Stromal cell of bone marrow (primary cell): ENCODE measurements at places on chromosomes 2 and 18.

- DNase-seq = no peak
These were observed 113.3 kb downstream of the MGAT5 start for GRCh38 chr2:134367213-134367612.

GRCh38 chr2:239935789-239936758 lies 89.1 kb downstream of the NDUFA10 start:
- no peak for DNase-seq

GRCh38 chr2:98385050-98385699 lies 38.9 kb downstream of the CNGA3 start:
- DNase-seq = peak; percentile 48

DNA sequence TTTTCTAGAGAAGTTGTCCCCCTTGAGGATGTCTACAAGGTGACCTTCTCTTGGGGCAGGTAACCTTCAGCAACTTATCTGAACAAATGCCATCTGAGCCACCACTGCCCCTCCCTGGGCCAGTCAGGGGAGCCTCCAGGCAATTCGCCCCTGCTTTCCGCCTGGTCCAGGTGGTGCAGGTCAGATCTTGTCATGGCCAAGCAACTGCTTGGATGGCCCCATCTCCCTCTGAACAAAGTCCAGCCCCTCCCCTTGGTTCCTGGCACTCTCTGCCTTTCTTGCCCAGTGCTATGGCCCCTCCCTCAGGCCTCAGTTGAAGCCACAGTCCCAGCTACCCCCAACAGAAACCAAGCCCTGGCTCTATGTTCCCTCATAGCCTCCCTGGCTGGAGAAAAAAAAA lies 138.7 kb downstream of the ALPK2 start:
- no peak for DNase-seq

DNA sequence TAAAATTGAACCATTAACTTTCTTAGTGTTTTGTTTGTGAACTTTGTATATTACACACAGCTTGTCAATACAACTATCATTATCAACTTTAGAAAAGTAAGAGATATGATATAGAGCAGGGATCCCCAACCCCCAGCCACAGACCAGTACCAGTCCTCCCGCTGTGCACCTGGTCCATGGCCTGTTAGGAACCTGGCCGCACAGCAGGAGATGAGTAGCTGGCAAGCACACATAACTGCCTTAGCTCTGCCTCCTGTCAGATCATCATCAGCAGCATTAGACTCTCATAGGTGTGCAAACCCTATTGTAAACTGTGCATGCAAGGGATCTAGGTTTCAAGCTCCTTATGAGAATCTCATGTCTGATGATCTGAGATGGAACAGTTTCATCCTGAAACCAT lies 491.0 kb upstream of the NXPH2 start:
- DNase-seq = no peak

- no peak for DNase-seq
These were observed 102.0 kb downstream of the RNF144A start for GRCh38 chr2:7019191-7019590.
